ENCODE measurements at places on chromosomes 11 and 22.

GRCh38 chr11:107563702-107564101 is 1.8 kb downstream of the ALKBH8 start:
- DNase-seq = peak; percentile 62

DNA sequence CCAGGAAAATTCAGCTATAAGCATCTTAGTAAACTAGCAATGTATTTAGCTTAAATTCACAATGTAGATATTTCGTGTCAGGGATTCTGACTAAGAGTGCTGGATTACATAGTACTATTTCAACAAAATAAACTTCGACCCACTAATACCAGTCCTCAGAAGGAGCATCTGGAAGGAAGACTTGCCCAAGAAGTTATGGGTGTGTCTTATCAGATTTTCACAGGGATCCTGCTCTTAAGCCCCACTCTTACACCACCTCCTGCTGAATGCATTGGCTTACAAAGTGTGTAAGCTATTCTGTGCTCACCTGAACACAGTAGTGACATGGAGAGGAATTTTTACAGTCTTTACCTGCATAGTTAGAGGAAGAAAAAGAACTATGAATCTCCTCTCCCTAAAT is 35.4 kb upstream of the ANO5 start:
- DNase-seq = no peak

GRCh38 chr11:30879322-30880005 is 293.3 kb upstream of the MPPED2 start:
- DNase-seq = peak; percentile 7

GRCh38 chr11:16184588-16184987 is 171.8 kb downstream of the SOX6 start:
- DNase-seq = peak; percentile 79

- no peak for DNase-seq
Measured at GRCh38 chr22:44409974-44410316, 88.1 kb downstream of the RTL6 start.
